ENCODE measurements at places on chromosomes 2 and 18.

- no peak for DNase-seq
Measured at GRCh38 chr2:48146552-48146951, 240.3 kb upstream of the FBXO11 start.

GRCh38 chr2:164569378-164569777, 51.9 kb downstream of the GRB14 start:
- DNase-seq: no peak

DNA sequence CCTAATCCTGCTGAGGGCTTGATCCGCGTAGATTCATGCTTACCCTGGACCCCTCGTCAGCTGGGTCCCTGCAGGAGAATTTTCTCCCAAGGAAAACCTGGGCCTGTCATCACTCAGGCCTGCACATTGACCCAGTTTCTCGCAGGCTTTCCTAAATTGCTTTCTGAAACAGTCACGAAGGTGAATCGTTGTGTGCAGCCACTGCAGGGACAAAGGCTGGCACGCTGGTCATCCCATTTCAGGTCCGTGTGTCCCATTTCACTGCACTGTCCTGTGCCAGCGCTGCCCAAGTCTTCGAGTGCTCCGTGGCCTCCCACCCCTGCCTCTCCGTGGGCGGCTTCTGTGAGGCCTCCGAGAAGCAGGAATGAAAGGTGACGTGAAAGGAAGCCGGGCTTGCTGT, 62.8 kb upstream of the YWHAQ start:
- DNase-seq: no peak

- DNase-seq: peak; percentile 88
Measured at GRCh38 chr2:176709149-176709951, 440.1 kb downstream of the MTX2 start.

- DNase-seq: peak; percentile 35
Measured at GRCh38 chr18:23141104-23141999, 6.1 kb downstream of the CABLES1 start.

DNA sequence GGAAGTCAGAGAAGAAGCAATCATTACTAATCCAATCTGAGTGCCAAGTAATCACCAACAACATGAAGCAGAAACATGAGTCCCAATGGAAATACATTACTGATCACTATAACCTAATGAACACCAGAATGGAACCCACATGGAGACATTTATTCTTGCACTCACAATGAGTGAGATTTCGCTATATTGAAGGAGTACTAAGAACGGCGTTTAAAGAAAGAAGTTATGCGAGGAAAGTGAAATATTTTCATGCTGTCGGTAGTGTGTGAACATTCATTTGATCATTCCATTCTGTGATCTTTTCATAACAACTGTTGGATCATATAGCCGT, 181.1 kb downstream of the IRS1 start:
- no peak for DNase-seq

GRCh38 chr2:213002383-213002782, 149.0 kb downstream of the IKZF2 start:
- no peak for DNase-seq

DNA sequence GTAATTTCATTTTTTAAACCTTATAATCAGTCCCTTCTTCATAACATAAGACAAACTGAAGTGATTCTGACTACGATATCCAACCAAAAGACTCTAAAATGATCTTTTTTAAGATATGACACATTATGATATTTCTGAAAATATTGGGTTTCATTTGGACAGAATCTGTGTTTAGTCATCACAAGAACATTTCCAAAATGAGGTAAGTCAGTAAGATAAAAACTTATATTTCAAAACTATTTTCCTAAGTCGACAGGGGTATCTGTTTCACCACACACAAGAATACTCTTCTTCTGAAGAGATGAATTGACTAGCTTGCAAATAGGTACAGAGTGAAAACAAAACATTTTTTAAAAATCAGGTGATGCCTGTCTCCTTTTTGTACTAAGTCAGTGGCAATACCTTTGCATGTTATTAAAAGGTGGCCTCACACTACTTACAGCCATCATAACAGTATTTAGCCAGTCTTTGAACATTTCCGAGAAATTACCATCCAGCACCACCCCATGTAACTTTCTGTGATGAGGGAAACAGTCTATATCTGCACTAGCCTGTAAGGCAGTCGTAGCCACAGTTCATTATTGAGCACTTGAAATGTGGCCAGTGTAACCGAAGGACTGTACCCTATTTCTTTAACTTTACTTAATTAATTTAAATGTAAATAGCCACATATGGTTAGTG, 13.5 kb downstream of the STK39 start:
- no peak for DNase-seq

- no peak for DNase-seq
Measured at GRCh38 chr18:11339188-11339775, 189.9 kb upstream of the PIEZO2 start.

- no peak for DNase-seq
Measured at GRCh38 chr2:201643216-201643890, at the start of gene TMEM237. TMEM237 (minus strand) TSS chr2:201643503; CDS start chr2:201643400, 103 bp downstream.

- DNase-seq: no peak
Measured at GRCh38 chr2:9873337-9873736, 30.1 kb downstream of the TAF1B start.

GRCh38 chr2:171480908-171481307, 41.4 kb upstream of the CYBRD1 start:
- DNase-seq: no peak

DNA sequence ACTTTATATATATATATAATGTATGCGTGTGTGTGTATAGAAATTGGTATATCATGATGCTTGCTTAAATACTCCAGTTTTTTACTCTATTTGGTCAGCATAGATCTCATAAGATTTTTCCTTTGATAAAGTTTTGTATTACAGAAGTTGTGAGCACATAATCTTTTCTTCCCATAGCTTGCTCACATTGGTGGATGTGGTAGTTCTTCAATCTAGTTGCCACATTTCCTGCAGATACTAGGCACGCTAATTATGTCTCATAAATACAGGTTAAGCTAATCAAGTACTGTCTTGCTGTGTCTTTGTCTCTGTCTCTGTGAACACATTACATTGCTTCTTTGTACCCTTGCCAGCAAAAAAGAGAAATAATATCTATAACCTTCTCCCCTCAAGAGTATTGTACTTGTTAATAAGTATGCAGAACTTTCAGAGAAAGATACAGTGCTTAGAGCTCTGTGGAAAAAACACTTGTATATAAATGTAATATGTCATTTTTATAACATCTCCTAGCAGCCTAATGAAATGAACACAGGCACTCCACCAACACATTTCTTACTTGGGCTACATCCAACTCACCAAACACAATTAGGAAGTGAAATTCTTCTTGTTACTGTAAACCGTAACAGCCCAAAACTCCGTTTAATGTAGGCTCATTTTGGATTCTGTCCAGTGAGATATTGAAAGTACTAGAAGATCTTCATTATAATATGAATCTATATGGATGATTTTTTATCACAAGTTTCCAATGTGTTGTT, 306.7 kb upstream of the SLC8A1 start:
- no peak for DNase-seq

DNA sequence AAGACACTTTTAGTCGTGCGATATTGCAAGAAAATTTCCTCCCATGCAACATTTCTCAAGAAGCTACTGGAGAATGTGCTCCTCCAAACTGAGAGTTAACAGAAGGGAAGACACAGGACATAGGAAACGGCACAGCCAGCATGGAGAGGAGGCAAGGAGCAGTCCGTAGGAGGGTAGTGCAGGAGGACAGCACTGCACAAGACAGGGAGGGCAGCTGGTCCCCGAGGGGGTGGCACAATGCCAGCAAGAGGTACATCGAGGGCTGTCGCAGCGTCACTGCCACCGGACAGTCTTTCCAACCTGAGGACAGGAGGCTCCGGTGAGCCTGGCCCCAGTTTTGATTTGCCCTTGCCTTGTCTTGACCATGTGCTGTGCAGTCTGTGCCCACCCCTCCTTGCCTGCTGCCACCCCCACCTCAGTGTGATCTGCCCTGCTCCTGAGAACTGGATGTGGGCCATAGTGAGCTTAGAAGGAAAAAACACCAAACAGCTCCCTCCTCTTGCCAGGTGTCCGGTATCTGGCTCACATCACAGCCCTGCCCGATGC, 81.6 kb upstream of the LAPTM4A start:
- no peak for DNase-seq

DNA sequence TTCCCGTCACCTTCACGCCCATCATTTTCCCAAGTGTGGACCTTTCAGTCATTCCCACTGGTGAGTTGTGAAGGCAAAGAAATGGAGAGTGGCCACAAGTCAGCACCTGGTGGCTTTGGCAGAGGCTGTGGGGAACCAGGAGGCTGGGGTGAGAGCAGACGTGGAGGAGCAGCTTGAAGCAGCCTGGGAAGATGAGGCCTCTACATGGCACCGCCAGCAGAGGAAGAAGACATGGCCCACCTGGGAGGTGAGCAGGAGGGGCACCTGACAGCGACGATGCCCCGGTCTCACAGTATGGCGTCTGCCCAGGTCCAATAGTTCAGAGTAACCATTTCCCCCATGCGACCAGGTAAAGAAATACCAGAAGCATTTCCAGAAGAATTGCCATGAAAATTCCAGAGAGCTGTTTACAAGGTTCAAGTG, 69.0 kb downstream of the TPO start:
- DNase-seq: no peak

GRCh38 chr2:142629193-142629592, 248.3 kb upstream of the KYNU start:
- DNase-seq: no peak

DNA sequence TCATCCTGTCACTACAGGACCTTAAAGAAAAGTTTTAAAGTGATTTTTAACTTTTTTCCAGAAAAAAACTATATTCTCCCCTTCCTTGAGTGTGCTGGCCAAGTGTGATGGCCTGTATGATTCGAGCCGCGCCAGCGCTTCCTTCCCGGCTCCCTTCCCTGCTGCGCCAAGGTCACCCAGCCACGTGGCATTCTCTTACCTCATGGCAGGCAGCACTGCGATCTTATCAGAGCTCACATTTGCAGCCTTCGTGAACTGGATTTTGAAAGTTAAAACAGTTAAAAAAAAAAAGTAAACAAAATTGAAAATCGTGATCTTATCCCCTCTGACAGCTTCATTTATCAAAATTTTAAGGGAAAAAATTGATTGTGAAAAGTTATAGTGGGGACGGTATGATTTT, 279.8 kb downstream of the PTGR3 start:
- no peak for DNase-seq

DNA sequence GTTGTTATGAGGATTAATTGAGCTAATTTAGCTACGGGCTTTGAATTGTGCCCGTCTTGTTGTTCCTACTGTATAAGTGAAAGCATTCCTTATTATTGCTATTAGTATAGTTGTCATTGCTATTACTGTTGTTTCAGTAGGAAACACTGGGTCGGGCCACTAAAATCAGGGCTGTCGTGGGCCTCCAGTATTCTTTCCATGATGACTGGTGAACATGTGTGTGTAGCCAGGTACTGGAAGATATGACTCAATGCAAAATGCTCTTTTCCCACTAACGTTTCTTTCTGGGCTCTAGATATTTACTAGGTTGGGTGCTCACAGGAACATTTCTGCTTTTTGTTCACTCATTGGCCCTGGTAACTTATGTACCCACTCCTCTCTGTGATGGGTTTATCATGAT, 4.9 kb downstream of the TTL start:
- no peak for DNase-seq

DNA sequence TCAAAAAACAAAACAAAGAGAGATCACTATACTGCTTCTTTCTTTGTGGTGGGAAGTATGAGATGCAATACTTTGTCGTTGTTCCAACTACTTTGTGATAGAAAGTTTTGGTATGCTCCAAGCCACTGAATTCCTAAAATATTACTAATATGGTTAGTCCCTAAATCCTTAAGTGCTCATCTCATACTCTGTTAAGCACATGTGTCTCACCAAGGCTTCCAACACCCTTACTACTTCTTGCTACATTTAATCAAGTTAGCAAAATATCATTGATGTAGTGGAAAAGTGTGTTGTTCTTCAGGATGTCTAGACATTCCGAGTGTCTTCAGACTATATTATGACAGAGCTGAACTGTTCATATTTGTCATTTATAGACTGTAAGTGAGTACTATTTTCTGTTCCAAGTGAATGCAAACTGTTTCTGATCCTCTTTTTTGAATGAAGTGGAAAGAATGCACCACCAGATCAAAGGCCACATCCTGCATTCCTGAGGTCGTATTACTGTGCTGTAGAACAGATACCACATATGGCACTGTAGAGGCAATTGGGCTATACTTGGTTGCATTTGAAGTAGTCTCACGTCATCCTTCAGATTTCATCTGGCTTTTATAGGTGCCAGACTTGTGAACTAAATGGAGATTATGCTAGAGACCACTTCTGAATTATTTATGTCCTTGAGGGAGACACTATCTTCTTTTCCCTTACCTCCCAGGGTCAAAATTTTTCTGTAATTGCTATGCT, 298.4 kb upstream of the ZNF521 start:
- DNase-seq: no peak

GRCh38 chr2:153213022-153213421, 265.5 kb downstream of the RPRM start:
- no peak for DNase-seq

GRCh38 chr2:138564586-138565229, 63.1 kb downstream of the SPOPL start:
- no peak for DNase-seq

DNA sequence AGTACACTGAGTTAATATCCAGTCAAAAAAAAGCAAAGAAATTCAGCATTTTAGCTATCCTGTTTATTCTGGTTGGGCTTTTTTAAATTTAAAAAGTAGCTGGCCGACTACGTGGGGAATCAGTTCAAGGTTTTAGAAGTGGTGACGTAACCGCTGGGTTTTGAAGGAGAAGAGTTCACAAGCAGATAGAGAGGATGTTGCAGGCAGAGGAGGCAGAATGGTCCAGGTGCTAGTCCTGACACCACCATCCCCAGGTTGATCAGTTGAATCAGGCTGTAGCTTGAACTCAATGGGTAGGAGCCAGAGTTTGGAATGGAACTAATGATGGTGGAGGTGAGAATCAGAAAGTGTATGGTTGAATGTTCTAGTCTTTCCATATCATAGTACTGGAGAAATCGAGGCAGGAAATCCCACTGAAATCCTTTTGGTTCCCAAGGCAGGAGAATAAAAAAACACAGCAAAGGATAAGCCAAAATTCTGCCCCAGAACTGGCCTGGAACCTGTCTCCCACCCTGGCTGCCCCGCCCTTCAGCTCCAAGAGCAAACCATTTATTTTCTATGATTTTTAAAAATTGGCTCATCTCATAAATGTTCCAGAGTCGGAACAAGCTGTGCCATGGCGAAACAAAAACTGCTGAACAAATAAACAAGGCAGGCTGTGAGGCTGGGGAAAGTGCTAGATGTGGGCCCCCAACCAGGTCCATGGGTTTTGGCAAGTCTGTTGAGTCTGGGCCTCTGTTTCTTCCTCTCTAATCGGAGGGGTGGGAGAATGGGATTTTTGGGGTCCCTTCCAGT, 44.0 kb downstream of the SLC4A1AP start:
- DNase-seq: no peak
